CD4-positive, CD25-positive, alpha-beta regulatory T cell (primary cell): ENCODE measurements at places on chromosomes 5 and 9. TPM values are rescaled to one million over a fixed set of nuclear protein-coding genes. Genes with fewer than 3 reads are reported as not detected.

GRCh38 chr9:90526386-90526785 is 116.2 kb downstream of the DIRAS2 start:
- DNase-seq: no peak

The SHC3 gene
- not detected for total RNA-seq

- no peak for DNase-seq
Measured at GRCh38 chr9:6557883-6558616, 87.5 kb downstream of the GLDC start.

GRCh38 chr9:69556707-69557106 is 115.5 kb downstream of the APBA1 start:
- no peak for DNase-seq

DNA sequence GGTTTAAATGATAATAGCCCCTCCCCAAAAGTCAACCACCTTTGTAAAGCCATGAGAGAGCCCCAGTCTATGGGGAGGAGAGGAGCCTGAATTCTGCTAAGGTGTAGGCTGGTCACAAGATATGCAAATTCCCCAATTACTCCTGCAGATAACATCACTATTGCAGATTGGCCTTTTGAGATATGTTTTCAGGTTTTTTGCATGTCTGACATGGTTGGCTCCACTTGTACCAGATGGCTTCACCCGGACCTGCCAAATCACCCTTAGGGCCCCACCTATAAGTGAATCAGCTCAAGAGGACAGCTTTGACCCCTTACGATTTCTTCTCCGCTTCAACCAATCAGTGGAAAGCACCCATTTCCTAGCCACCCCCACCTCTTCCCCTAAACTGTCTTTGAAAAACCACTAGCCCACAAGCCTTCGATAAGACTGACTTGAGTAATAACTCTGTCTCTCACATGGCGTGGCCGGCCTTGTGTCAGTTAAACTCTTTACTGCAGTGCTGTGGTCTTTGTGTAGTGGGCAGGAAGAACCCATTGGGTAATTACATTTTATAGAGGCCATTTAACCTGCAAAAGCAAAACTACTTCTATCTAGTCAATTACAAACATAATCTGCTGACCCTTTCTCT is 69.7 kb downstream of the PRLR start:
- DNase-seq: no peak

DNA sequence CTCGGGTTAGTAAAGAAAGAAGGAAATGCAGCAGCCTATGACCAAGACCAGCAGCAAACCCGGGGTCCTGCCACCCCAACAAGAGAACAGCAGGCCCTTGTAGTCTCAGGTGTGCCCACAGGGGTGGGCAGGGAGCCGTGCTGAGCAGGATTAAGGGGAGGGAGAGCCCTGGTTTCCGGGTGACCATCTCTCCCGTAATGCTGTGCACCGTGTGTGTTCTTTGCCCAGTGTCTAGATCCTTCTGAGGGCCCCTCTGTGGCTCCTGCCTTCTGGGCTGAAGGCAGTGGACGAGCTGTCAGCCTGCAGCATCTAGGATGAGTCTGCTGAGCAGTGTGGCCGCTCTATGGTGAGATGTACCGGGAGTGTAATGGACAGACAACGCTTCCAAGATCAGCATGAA is 12.7 kb upstream of the PLEKHG4B start:
- no peak for DNase-seq

DNA sequence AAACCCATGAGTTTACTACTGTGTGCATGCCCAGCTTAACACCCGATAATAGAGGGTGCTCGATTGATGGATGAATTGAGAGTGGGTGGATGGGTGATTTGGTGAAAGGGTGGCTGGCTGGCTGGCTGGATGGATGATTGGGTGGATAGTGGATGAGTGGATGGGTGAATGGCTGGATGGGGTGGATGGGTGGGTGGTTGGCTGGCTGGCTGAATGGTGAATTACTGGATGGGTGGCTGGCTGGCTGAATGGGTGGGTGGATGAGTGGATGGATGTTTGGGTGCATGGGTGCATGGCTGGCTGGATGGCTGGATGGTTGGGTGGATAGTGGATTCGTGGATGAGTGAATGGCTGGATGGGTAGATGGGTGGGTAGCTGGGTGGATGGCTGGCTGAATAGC is 201.1 kb downstream of the IRX1 start:
- no peak for DNase-seq

The NME5 gene
- total RNA-seq: not detected

DNA sequence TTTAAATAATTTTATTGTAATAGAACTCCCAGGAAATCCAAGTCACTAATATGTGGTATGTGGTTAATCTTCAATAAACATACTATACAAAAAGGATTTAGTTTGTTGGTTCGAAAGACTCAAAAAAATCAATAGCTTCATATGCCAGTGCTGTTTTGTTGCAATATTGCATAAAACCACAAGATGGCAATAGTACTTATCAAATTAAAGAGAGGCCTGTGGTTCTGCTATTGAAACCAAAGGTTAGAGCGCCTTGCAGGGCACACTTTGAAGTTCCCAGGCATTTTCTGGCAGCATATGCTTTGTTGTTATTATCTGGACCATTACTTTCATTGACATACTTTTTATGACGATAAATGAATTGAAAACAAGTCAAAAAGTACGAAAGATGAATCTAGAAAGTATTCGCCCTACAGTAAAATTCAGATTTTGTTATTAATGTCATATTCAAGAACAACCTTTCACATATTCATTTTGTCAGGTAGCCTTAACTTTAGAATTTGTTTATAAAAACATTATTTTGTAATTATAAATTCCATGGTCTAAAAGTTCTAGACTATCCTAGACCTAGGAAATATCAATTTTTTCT is 316.3 kb downstream of the MCTP1 start:
- peak; percentile 11 for DNase-seq

DNA sequence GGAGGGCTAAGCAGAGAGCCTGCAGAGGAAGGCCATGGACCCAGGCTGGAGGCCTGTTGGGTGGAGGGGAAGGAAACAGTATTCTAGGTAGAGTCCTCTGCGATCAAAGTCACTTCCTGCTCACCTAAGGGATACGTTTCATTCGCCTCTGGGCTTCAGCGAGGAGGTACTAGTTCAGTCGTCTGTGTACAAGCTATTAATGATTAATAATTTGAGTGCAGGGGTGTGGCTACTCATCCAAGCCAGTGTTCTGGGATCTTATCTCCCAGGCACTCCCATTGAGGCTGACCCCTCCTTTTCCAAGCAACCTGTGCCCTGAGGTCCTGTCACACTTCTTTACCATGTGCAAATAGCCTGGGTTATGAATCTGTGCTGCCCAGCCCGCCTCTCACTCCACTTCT is 25.2 kb downstream of the RALGPS1 start:
- no peak for DNase-seq

GRCh38 chr9:93093127-93093876 is 2.7 kb upstream of the CARD19 start:
- DNase-seq: no peak

The ZNF366 gene
- total RNA-seq: not detected

The C5orf52 gene
- total RNA-seq: not detected

GRCh38 chr9:122389799-122390481 is 19.1 kb downstream of the PTGS1 start:
- no peak for DNase-seq

GRCh38 chr9:137972988-137973470 is 95.4 kb downstream of the CACNA1B start:
- no peak for DNase-seq

GRCh38 chr5:172774561-172775315 is 3.7 kb upstream of the DUSP1 start:
- no peak for DNase-seq

The ALDOB gene
- total RNA-seq: not detected

- DNase-seq: no peak
Measured at GRCh38 chr5:147465747-147466146, 44.1 kb downstream of the DPYSL3 start.

The FBP2 gene
- total RNA-seq: not detected

DNA sequence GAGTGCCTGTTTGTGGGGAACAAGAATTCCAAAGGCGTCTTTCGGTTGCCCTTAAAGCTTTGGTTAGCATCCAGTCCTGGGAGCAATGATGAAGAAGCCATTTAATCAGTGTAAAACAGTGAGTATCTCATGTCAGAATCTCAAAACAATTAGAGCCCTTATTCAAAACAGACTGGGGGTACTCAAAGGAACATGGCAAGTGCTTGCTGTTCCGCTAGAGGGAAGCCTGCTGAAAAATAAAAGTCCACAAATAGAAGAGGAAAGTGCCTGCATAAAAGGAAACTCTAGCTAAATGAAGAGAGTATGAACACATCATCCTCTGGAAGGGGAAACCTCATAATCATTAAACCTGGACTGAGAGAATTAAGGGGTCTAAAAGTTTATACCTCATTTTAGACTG is 26.4 kb downstream of the FBXL7 start:
- DNase-seq: no peak

The CCT5 gene
- 65.1 TPM for total RNA-seq

The SPATA31D4 gene
- total RNA-seq: not detected

DNA sequence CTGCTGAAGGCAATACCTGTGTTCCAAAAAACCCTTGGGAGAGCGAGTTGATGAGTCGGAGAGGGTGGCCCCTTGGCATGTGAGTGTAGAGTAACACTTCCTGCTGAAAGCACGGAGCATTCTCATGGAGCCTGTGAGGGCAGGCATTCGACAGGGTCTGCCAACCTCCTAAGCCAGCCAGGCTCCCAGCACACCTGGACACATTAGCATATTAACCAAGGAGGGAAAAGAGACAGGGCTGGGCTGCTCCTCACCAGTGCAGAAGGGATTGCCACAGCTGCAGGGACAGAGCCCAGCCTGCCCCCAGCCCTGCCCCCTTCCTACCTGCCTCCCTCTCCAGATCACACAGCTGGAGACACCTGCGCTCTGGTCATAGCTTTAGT is 46.4 kb upstream of the SEMA4D start:
- no peak for DNase-seq

GRCh38 chr9:129709438-129710168 is 43.2 kb downstream of the PTGES start:
- DNase-seq: no peak

DNA sequence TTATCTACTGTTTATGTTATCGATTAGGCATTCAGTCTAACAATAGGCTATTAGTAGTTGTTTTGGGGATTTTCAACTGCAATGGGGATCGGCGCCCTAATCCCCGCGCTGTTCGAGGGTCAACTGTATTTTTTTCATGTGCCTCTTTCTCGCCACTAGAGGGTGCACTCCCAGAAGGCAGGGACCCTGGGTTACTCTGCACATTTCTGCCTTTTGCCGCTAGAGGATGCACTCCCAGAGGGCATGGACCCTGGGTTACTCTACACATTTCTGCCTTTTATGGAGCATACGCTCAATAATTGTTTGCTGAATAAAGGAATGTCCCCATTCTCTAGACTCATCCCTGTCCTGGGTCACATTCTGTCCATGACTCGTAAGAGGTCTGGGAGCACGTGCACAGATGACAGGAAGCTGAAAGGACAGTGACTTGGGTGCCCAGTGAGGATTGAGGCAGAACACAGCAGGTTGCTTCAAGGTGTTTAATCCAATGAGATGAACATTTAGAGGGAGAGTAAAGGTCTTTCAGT is 27.9 kb upstream of the RECK start:
- DNase-seq: peak; percentile 70

The ORM2 gene
- total RNA-seq: not detected

GRCh38 chr9:126708178-126708577 is 94.5 kb downstream of the LMX1B start:
- DNase-seq: no peak

DNA sequence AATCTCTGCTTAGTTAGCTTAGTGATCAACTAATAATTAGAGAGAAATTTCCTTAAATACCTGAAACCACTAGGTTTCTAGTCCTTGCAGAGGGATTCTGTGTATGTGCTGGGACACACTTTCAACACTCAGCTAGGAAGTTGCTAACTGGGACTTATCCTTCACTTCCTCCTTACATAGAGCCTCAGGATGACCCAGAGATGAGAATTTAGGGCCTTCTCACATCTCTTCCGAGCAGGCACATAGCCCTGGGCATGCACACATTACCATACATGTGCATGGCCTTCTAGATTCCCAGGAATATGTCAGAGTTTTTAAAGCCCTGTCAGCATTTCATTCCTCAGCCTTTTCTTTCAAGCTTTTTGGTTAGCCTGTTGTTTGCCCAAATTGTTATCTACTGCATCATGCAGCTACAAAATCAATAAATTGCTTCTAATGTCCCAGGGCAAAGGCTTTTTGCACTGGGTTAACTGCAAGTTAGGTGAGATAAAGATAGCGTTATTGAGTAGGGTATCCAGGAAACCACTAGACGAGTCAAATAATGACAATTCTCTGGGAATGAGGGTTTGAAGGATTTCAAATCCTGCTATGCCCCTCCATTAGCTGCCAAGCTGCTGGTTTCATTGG is 22.0 kb upstream of the CDK20 start:
- no peak for DNase-seq

DNA sequence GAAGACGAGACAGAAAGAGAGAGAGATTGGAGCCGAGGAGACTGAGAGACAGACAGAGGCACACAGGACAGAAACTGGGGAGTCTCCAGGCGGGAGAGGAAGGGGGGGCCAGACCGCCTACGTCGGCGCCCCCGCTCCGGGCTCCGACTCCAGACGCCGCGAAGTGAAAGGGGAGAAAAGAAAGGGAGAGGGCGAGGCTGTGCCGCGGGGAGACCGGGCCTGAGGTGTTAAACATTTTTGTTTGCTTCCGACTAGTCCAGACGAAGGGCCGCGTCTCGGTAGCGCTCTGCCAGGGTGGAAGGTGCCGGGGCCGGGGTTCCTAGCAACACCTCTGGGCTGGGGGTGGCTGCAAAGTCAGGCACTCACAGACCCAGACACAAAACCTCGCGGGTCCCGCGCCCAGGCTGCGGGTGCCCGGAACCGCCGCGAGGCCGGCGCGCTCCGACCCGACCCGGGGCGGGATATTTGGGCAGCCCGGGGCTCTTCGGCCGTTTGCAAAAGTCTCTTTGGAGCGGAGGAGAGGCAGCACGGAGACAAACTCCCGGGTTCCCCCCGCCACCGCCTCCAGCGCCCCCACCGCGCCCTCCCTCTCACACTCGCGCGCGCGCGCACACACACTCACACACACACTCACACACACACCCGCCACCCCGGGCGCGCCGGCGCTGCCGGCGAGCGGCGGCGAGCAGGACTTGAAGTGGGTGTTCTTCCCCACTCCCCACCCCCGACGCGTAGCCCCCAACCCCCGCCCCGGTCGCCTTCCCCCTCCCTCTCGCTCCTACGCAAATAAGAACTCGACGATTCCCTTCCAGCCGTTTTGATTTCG is 626 bp upstream of the FST start:
- DNase-seq: peak; percentile 23

DNA sequence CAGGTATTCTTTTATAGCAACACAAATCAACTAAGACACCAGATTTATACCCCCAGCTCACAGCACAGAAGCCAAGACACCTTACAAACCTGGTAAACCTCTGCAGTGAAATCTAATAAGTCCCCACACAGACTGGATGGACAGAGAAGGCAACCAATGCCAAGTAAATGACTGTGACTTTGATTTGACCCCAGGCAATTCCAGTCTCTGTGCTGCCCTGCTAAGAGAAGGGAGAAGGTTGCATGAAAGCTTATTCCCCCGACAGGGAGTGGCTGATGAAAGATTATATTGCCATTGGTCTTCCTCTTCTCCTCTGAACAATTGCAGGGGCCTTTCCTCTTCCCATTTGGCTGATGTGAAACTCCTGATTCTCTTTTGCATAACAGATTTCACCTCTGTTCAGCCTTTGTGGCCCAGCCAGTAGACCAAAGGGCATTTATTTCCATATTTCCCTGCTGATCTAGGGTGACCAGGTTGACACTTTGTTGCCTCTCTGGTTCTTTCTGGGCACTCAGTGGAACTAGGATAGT is 107.6 kb downstream of the ADRB2 start:
- DNase-seq: no peak

The MARCOL gene
- not detected for total RNA-seq
